ENCODE measurements at places on chromosomes 7 and 10.
A peak's percentile ranks its signal among the peaks of the same experiment; 100 is the strongest.

GRCh38 chr10:54585572-54585971 lies 215.5 kb downstream of the PCDH15 start:
- no peak for DNase-seq

DNA sequence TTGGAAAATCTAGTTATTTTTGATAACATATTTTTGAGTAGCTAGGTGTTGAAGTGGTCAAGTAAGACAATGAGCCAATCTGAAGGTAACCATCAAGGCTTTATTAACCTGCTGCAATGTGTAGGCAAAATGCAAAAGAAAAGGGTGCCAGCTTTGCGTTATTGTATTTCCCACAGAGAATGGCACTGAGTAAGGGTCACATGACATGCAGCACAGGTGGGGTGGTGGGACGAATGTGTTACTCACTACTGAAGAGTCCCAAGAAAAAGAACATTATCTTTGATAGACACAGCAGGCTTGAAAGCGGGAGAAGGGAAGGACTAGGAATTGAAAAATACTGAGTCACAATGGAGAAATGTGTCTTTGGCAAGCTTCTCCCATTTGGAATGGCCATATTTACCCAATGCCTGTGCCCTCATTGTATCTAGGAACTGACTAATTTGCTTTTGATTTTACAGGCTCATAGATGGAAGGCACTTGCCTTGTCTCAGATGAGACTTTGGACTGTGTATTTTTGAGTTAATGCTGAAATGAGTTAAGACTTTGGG lies 898.6 kb upstream of the POT1 start:
- DNase-seq: no peak

DNA sequence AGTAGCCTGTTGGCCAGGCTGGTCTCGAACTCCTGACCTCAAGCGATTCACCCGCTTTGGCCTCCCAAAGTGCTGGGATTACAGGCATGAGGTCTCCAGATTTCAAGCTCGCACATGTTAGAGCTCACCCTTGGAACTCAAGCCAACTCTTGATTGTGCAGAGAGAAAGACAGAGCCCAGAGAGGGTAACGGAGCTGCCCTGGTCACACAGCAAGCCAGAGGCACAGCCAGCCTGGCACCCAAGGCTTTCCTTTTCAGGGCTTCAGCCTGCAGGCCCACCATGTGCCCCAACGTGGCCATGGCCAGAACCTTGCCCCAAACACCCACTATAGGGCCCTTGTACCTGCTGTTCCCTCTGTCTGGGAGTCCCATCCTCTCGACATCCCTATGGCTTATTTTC lies 49.1 kb upstream of the CUX1 start:
- no peak for DNase-seq

DNA sequence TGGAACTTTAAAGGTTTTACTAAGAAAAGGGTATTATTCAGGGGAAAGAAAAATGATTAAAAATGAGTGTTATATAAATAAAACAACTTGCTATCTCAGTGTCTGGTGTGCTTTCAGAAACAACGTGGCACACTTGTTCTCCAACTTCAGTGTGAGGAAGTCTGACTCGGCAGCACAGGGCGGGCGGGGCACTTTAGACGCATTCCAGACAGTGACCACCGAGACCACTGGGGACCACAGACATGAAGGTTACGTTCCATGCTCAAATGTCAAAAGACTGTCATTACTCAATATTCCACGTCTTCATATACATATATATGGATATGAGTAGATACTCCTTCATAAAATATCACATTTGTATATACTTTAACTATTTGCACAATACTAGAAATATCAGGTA lies 87.0 kb downstream of the LARP4B start:
- no peak for DNase-seq

- DNase-seq: no peak
Measured at GRCh38 chr7:105011141-105011830, 2.7 kb upstream of the KMT2E start.

GRCh38 chr10:49540056-49540797 lies 1.3 kb upstream of the ERCC6 start:
- DNase-seq: no peak

DNA sequence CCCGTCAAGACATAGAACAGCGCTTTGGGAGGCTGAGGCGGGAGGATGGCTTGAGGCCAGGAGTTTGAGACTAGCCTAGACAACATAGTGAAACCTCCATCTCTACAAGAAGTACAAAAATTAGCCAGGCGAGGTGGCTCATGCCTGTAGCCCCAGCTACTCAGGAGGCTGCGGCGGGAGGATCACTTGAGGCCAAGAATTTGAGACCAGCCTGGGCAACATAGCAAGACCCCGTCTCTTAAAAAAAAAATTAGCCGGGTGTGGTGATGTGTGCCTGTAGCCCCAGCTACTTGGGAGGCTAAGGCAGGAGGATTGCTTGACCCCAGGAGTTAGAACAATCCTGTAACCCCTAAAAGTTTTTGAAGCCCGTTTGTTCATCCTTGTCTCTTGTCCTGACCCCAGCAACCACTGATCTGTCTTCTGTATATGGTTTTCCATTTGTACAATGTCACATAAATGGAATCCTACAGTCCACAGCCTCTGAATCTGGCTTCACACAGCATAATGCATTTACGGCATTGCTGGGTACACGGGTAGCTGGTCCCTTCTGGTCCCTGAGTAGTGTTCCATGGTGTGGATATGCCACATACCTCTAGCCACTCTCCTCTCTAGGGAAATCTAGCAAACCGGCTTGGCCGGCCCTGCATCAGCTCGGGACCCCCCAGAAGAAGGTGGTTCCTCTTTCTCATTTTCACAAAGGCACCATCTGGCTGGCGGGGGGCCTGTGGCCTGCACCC lies 8.4 kb downstream of the GTF2IRD1 start:
- no peak for DNase-seq

DNA sequence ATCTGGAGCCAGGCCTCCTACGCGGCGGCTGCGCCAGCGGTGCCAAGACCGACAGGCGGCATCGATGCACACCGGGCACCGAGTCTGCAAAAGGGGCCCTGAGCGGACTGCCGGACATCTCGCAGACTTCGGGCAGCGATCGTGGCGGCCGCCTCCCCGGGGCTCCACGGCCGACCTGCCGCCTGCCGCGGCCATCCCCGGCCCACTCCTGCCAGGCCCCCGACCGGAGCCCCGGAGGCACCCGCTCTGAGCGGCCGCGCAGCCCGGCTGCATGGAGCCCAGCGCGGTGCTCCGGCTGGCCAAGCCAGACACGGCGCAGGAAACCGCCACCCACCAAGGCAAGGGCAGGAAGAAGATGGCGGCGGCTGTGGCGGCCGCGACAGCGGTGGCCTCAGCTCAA lies 154.2 kb upstream of the KCTD7 start:
- no peak for DNase-seq

GRCh38 chr7:41487229-41487940 lies 215.5 kb downstream of the INHBA start:
- DNase-seq: no peak

DNA sequence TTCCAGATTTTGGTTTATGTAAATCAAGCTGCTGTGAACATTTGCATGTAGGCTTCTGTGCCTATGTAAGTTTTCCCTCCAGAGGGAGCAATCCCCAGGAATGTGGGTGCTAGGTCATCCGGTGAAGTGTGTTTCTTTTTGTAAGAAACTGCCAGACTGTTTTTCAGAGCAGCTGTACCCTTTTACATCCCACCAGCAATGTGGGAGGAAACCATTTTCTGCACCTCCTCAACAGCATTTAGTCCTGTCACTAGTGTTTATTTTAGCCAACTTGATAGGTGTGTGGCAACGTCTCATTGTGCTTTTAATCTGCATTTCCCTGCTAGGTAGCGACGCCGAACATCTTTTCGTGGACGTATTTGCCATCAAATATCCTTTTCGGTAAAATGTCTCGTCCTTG lies 395.7 kb upstream of the FOXK1 start:
- DNase-seq: no peak

- DNase-seq: no peak
Measured at GRCh38 chr10:84395581-84395980, 67.2 kb downstream of the CCSER2 start.

DNA sequence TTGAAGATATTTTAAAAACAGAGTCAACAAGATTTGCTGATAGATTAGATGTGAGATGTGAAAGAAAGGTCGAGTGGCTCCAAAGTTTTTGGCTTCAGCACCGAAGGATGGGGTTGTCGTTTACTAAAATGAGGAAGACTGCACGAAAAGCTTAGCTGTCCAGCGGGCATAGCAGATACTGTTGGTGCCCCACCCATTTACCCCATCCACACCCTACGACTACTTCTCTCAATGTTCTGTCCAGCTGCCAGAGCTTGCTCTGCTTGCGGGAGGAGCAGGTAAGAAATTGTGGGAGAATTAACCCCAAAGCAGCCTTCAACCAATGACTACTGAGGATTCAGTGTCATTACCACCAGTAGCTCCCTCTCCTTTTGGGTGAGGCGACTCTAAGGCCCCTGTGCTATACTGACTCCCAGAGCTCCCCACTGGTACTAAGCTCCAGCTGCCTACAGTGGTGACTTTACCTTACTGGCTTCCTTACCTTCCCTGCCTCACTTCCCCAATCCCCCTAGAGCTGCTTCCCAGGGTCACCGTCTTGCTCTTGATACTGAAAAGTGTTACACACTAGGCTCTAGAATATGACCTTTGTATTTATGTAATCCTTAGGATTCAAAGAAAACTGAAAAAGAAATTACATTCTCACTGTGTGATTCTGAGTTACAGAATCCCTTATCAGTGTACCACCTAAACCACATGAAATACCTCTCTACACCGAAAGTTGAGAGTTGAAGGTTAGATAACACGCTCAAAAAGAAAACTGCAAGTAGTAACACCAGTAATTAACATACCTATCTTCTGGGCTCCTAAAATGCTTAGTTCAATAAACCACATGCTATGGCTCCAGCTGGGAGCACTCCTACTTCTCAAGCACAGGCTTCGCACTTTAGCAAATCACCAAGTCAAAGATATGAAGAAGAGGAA lies 22.3 kb downstream of the CACUL1 start:
- no peak for DNase-seq

GRCh38 chr10:121324678-121325213 lies 273.5 kb downstream of the FGFR2 start:
- DNase-seq: no peak

DNA sequence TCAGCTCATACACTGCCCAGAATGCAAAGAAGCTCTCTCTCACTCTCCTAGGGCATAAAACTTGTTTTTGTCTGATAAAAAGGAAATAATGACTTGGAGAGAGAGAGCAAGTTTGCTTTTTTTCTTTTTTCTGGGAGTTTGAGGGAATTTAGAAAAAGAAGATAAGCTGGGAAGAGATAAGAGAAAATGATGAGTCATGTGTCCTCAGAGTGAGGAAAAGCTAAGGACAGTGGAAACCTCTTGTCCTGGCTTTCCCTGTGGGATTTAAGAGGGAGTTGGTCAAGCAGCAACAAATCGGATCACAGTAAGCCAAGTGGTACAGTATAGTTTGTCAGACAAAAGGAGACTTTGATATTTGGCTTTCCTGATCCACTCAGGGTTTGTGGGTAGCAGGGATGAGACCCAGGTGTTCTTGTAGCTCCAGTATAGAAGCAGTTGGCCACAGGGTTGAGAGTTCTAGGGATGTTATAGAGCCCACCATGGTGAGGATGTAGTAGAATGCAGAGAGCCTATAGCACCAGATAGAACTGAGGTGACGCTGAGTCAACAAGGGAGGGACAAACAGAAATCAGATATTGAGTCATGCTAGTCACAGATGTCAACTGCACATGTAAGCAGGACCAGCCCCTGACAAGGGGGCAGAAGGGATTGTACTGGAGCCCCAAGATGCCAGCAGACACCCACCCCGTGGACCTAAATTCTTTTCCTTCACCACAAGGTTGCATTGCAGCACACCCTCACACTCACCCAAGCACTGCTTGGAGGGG lies 219.3 kb upstream of the TAC1 start:
- DNase-seq: no peak

- DNase-seq: no peak
Measured at GRCh38 chr10:71817831-71818655, 33.0 kb downstream of the PSAP start.

DNA sequence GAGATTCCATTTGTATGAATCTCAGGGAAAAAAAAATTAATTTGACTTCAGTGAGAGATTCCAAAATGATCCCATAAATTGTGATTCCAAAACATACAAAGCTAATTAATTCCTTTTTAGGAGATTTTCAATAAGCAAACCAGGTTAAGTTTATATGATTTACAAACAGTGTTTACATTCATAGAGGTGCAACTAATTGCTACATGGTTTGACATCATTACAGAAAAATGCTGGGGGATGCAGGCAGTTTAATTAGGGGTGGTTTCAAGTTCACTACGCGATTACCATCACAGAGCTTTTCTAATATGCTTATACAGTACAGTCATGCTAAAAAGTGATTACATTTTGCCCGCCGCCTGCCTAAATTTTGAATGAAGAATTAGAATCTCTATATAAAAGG lies 143.2 kb upstream of the MGMT start:
- no peak for DNase-seq

- no peak for DNase-seq
Measured at GRCh38 chr10:85311613-85312337, 983.4 kb downstream of the CCSER2 start.

DNA sequence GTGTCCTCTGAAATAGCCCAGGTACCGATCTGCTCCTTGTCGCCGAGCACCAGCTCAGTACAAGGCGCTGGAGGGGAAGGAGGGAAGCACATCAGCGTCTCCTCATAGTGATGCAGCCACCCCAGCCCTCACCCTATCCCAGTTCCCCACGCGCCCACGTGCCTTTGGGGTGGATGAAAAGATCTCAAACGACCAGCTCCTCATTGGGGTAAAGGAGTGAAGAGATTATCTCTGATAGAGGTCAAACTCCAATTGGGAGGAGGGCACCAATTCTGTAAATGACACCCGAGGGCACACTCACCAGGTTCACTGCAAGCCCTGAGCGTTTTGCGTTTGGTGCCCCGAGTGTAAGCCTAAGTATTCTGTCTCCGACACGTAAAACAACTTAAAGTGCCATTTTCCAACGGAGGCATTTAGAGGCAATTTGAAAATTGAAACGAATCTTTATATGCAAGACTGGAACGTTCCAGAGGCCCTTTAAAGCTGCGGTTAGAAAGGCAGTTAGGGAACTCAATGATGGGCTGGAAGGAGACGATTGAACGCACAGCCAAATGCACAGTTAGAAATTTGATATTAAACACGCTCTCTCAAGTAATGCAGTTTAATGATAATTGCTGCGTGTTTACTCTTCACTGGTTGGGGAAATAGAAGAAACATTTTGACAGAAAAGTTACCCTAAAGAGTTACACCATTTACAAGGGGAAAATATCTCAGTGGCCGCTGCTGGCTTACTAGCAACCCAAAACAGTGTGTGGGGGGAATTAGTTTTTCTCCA lies 8.9 kb upstream of the EMX2 start:
- peak; percentile 58 for DNase-seq

DNA sequence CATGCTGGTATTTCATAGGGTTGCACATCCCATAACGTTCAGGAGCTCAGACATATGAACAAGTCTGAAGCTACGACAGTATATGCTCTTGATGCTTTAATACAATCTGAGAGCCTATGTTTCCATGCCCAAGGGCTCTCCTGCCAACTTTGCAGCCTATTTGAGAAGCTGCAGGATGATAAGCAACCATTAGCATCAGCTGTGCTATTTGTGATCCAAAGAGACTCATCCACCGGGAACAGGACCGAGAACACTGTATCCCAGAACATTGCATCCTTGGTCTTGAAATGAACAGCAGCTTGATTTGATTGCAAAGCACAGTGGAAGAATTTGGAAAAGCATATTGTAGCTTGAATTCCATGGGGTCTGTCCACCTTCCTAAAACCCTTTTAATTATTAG lies 156.2 kb upstream of the PTER start:
- no peak for DNase-seq
